Esophagus squamous epithelium (tissue), 5 donors: ENCODE measurements at places on chromosomes 3 and 15.

GRCh38 chr3:189606774-189607173, 24.4 kb upstream of the TP63 start:
- no peak for DNase-seq

DNA sequence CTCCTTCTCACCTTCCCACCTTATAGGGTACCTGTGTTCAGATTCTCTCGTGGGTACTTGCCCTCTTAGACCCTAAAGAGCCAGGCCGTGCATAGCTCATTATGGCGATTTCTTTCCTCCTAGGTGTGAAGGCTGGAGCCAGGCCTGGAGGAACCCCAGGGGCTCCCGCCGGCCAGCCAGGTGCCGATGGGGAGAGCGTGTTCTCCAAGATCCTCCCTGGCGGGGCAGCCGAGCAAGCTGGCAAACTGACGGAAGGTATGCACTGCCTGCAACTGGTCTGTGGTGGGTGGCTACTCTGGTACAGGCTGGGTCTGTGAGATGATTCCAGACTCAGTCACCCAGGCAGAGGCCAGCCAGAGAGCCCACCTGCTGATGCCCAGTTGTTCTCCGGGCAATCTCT, 9.9 kb upstream of the APEH start:
- DNase-seq = no peak

DNA sequence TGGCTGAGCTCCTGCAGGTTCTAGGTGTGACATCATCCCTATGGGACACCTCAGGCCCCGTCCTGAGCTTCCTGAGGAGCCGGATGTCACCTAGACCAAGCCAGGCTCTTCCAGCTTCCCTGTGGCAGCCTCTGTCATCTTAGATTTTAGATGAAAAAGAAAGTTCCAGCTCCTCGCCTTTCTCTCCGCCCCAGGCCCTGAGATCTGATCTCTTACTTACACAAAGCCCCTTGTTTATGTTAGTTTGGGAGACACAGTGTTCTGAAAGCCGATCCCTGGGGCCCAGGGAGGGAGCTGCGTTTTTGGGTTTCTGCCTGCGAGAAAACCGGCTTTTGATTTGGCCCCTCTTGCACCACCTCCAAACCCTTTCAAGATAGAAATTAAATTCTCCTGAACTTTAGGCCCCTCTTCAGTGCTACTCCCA, 40.2 kb upstream of the FAM107A start:
- no peak for DNase-seq

DNA sequence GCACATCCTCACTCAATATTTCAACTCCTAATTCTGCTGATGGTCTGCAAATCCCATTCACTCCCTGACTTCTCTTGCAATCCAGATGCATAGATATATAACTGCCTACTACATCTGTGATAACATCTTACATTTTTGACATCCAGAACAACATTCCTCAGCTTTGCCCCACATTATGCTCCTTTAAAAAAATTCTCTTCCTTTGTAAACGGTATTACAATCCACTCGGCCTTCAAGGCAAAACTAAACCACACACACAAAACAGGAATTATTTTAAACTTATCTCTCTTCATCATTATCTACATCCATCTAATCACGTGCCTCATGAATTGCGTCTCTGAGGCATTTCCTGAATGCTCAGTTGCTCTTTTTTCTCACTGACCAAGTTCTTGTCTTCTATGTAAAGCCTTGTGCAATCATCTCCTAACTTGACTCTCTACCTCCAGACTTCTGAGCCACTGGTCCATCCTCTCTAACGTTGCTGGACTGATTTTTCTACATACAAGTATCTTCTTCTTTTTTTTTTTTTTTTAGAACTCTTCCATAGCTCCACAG, 117.0 kb downstream of the SATB1 start:
- no peak for DNase-seq

DNA sequence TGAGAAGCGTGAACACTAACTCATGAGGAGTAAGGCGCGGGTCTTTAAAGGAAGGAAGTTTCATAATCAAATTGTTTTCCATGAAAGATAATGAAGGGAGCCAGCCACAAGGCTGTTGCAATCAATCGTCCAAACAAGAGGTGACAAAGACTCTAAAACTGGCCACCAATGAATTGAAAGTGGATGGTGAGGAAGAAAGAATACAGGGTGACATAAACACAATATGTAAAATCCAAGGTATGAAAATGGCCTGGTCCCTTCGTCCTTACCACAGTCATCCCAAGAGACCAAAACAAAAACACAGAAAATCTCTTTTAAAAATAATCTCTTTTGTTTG, 12.0 kb downstream of the CD86 start:
- no peak for DNase-seq
